ENCODE measurements at places on chromosomes 3 and 15.

DNA sequence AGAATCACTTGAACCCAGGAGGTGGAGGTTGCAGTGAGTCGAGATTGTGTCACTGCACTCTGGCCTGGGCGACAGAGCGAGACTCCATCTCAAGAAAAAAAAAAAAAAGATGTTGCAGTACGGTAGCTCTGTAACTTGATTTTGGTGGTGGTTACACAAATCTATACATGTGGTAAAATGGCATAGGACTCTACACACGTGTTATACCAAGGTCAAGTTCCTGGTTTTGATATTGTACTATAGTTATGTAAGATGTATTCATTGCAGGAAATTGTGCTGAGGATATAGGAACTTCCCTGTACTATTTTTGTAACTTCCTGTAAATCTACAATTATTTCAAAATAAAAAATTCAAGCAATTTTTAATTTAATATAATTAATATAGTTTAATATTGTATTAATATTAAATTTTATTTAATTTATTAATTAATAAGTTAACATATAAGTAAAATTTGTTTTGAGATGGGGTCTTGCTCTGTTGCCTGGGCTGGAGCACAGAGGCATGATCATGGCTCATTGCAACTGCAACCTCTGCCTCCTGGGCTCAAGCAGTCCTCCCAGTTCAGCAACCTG, 9.9 kb downstream of the MYD88 start:
- DNase-seq = no peak

DNA sequence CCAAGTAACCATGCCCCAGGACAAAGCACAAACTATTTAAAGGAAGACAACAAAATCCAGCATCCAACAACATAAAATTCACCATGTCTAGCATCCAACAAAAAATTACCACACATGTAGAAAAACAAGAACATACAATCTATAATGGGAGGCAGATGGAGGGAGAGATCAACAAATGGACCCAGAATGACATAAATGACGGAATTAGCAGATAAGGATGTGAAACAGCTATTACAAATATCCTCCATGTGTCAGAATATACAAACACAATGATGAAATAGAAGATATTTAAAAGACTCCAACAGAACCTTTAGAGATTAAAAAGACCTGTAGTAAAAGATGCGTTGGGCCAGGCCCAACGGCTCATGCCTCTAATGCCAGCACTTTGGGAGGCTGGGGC, 10.8 kb downstream of the LYSMD4 start:
- DNase-seq = no peak

- DNase-seq = no peak
Observed at GRCh38 chr3:32603064-32603463, 32.4 kb upstream of the DYNC1LI1 start.

- no peak for DNase-seq
Observed at GRCh38 chr3:45109771-45110508, 36.2 kb downstream of the CDCP1 start.

DNA sequence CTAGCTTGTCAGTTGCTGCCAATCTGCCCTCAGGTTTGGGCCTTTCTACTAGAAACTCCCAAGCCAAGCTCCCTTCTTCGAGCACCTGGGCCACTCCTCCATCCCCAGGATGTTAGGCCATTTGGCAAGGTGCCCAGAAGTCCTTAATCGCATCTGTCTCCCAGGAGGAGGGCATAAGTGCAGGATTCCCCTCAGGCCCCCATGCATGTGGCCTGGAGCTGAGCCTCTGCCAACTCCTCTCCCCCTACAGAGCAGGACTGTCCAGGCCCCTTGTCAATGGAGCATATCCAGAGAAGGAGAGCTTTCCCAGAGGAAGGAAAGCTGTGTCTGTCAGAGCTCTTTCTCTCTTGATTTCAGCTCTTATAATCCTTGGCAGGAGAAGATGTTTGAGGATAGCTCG, 182.6 kb upstream of the ROPN1 start:
- DNase-seq = peak; percentile 96

DNA sequence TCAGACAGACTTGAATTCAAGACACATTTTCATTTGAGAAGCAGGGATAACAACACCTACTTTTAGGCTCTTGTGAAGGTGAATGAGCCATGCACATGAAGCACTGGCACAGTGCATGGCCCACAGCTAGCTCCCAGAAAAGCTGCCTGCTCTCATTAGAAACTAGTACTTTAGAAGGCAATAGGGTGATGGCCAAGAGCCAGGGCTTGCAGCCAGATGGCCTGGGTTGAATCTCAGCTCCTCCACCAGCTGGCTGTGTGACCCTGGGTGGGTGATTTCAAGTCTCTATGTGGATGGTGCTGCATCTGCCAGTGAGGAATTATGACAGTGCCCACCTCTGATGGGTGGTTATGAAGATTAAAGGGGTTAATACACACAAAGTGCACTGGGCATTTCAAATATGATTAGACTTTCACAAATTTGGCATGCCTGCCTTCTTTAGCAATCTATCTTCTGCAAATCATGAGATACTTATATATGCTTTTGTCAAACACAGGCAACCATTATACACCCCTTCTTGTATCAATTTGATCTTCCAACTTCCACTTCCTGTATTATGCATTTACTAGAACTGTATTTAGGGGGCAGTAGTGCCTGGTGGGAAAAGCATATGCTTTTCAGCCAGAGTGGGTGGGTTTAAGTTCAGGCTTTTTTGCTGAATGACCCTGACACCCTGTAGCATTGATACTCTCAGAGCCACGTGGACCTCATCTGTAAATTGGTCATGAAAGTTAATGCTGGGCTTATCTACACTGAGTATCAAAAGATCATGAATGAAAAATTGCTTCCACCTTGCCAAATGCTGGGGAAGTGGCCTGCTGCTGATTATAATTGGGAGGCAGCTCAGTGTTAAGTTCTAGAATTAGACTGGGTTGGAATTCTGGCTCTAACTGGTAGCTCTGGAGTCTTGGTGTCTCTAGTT, 34.7 kb upstream of the RBP1 start:
- DNase-seq = no peak

DNA sequence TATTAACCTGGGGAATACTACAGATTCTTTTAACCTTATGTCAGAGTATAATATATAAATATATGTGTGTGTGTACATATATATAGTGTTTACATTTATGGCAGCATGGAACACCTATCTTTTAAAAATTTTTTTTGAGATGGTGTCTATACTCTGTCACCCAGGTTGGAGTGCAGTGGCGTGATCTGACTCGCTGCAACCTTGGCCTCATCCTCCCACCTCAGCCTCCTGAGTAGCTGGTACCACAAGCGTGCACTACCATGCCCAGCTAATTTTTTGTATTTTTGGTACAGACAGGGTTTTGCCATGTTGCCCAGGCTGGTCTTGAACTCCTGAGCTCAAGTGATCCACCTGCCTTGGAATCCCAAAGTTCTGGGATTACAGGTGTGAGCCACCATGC, 18.5 kb upstream of the ERICH6 start:
- no peak for DNase-seq

GRCh38 chr3:171283848-171284222, 176.4 kb downstream of the TNIK start:
- no peak for DNase-seq

- DNase-seq = peak; percentile 83
Observed at GRCh38 chr15:38714309-38715072, 149.9 kb upstream of the RASGRP1 start.

- no peak for DNase-seq
Observed at GRCh38 chr15:67509918-67510317, 11.0 kb upstream of the C15orf61 start.

DNA sequence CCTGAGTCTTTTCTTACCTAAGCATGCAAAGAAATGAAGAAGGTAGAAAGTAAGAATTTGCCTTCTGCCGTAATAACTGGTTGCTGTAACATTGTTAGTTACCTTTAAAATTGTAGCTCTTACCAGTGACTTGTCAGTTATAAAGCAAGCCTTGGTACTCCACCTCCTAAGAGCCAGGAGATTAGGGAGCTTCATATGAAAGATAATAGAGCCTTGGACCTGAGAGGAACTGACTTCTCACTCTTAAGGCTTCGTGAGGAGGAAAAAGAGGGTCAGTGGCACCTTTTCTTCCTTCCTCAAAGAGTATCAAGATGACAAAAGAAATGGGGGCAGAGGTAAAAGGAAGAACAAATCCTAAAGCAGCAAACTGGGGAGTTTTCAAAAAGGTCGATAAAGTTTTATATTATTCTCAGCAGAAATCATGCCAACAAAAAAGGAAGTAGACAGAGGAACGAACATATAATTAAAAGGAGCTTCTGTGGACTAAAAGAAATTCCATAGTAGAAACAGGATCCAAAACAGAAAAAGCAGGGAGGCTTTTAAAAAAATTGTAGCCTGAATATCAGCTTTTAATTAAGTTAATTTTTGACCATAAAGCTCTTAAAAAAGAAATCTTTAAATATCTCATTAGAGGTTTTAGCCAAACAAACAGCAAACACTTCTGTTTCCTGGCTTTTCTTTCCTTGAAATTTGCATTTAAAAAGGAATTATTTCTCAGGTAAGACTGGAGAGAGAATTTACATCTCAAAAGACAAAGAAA, 847.1 kb upstream of the ALCAM start:
- no peak for DNase-seq

DNA sequence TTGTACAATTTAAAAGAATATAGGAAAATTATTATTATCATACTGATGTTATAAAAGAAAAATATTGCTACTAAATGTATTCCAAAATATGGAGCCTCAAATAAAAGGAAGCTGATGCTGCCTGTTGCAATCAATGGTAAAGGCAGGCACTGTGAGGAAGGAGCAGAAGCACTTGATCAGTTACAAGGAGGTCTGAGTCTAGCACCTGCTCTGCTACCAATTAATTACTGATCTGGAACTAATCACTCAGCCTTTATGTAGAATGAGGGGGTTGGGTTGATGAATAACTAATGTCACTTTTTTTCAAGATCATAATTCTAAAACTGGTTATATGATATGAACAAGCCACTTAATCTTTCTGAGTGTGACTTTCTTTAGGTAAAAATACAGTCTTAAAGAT, 5.5 kb downstream of the ADGRG7 start:
- no peak for DNase-seq

- DNase-seq = no peak
Observed at GRCh38 chr3:95184038-95184437, 1121.2 kb downstream of the NSUN3 start.

DNA sequence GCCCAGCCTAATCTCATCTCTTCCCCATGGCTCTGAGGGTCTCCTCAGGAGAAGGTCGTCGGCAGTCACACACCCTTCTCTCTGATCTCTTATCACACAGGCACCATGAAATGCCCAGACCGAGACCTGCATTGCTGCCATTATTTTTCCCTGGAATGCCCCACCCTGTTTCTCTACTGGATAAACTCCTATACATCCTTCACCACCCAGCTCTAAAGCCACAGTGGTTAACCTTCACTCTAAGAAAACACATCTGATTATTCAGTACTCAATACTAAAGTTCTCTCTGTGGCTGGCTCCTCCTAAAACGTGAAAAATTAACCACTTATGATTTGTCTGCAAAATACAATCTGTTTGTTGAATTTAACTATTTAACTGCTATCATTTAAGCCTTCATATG, 43.3 kb downstream of the RORA start:
- DNase-seq = no peak

- DNase-seq = no peak
Observed at GRCh38 chr3:194147679-194148078, 11.7 kb downstream of the HES1 start.

DNA sequence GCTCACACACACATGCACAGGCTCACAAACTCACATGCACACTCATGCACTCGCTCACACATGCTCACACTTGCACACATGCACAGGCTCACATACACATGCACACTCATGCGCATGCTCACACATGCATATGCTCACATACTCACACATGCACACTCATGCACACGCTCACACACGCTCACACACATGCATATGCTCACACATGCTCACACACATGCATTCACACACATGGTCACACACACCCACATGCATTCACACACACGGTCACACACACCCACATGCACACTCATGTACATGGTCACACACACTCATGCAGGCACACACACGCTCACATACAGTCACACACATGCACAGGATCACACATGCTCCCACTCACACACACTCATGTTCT, 132.8 kb upstream of the SMAD3 start:
- no peak for DNase-seq

DNA sequence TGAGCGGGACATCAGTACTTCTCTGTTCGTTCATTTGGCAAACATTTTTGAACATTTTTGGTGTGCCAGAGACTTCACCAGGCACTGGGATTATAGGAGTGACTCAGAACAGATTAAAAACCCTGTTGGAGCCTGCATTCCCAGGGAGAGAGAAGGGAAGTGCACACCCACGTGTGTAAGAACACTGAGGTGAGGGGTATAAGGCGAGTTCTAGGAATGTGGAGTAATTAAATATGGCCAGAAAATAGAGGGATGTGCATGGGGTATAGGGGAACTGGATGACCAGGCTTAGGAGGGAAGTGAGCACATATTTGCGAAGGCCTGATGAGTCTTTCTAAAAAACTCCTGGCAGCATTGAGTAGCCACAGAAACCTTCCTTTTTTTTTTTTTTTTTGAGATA, 401.2 kb upstream of the C2CD4B start:
- DNase-seq = no peak

GRCh38 chr3:62367763-62368195, 5.6 kb downstream of the FEZF2 start:
- no peak for DNase-seq

DNA sequence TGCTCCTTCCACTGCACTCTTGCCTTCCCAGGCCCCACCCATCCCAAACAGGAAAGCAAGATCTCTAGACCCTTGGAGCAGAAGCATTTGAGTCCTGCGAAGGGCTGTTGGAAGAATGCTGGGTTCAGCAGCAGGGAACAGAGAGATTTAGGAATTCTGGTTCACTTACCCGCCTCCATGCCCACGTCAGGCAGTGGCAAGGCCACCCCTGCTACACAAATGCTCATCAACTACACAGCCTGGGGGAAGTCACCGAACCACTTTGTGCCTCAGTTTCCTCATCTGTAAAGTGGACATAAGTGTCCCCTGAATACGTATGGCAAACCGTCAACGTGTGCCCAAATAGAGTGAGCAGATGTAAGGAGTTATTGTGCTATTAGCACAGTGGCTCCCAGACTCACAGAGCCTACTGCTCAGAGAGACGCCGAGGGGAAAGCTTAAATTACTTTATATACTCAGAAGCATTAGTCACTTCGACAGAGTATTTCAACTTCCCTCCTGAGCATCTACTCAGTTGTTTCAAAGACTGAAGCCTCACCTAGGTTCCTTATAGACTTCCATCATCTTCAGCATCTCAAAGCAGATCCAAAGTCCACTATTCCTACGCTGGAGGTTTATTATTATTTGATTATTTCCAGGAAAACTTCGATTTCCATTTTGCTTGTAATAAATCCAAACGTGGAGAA, 905 bp downstream of the HOMER2 start:
- DNase-seq = no peak

DNA sequence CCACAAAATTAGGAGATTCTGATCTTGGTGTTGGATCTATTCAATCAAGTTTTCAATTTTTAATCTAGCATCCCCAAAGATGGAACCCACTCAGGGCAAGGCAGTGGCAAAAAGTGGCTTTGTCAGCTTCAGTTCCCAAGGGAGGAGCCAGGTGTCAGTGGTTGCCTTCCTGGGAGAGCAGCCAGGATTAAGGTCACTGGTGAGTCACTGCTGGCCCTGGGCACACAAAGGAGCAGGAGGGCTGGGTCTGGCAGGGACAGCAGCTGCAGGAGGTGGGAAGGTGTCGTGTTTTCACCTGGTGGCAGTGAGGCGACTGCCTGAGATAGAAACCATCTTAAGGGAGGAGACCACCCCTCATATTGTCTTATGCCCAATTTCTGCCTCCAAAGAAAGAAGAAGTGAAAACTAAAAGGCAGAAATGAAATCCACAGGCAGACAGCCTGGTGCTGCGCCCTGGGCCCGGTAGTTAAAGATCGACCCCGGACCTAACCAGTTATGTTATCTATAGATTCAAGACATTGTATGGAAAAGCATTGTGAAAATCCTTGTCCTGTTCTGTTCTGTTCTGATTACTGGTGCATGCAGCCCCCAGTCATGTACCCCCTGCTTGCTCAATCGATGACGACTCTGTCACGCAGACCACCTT, 5.9 kb upstream of the KLHL25 start:
- peak; percentile 88 for DNase-seq

All from SJCRH30 (cell line).